ENCODE measurements at places on chromosomes 3 and 15. TPM values are rescaled to one million over a fixed set of nuclear protein-coding genes. Genes with fewer than 3 reads are reported as not detected.

DNA sequence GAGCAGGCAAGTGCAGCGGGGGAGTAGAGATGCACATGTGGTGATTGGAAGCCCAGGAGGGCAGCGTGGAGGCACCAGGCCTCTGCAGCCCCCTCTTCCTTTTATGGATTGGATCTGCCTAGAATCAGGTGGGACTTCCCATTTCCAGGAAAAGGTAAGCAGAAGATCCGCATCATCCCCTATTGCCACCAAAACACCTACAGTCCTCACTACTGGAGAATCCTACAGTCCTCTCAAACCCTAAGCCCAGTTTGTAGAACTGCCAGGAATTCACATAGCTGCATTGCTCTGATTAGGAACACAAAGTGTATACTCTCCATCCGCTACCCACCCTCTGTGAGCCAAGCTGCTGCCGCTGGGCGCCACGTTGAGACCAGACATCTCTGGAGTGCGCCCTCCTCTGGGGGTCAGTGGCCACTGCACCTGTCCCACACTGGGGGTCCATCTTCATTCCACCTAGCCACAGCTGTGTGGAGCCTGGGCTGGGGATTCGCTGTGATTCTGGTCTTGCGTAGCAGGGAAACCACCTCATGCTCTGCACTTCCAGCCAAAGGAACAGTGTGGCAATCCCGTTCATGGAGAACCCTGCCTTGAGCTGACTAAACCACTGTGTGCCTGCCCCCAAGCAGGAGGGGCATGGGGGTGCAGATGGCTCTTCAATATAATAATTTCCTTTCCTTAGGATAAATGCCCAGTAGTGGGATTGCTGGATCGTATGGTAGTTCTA lies 88.9 kb upstream of the PTX3 start:
- no peak for DNase-seq

DNA sequence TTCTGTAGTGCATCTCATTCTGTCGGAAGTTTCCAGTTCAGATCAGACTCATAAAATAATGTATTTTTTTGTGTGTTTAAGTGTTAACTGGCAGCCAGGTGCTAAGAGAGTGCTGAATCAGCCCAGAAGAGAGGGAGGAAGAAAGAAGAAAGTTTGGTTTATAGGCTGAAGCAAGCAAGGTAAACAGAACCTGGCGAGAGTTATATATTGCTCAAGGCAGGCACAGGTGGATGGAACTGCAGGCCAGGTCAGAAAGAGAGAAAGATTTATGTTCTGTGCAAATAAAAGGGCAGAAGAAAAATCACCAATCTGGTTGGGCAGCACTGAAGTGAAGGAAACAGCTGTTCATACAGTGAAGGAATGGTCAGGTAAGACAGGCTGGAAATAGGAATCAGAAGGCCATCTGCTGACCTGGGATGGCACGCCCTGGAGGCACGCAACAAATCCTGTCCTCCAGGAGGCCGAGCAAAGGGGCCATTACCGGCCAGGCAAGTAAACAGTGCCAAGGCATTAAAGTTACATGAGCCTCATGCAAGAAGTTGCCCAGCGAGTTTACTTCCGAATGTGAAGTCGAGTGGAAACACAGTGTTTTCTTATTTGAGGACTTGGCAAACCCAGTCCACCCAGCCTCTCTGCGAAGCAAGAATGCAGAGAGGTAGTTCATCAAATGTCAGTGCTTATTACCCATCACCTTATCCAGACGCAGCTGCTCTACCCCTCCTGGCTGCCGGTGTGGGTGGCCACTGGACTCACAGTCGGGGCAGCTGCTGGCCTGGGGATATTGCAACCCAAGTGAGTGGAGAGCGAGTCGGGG lies 309.8 kb downstream of the VPS13C start:
- DNase-seq: peak; percentile 19

- DNase-seq: peak; percentile 86
Measured at GRCh38 chr3:196654735-196655090, 15.2 kb downstream of the NRROS start.

DNA sequence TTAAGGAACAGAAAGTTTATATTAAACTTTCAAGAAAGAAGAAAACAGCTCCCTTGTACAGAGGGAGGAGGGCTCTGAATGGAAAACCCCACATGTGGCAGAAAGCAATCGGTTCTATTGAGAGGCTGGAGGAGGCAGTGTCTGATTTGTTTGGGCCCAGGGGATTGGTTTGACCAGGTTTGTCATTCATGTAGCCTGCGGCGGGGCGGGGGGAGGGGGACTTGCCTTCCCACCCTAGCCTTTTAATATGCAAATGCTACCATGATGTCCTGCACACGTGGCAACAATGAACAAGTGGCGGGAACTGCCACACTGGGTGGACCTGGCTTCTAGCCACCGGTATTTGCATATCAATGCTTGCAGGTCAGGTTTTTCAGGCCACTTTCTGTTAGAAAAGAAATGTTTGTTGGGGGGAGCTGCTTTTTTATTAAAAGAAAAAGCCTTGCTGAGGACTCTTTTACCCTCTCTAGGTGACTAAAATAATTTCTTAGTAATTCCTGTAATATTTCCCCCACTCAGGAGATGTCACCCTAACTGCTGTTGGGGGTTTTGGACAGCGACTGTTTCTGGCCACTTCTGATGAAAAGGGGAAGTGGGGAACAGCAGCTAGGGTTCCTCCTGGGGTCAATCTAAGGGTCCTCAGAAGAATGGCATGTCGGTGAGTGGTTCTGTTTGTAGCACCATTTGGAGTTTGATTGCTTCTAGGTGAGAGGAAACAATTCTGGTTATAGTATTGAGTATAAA lies 691.2 kb downstream of the TBL1XR1 start:
- no peak for DNase-seq

DNA sequence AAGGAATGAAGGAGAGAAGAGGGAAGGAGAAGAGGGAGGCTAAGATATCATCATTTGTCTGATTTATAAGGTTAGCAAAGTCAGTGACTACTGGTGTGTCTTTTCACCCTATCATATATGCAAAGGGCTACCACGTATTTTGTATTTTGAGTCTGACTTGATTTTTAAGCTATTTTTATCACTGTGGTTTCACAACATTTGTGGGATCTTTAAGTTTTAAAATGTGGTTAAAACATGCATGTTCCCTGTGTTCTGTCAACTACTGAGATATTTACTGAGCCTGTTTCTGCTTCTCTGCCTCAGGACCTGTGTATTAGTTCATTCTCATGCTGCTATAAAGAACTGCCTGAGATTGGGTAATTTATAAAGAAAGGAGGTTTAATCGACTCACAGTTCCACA lies 22.5 kb upstream of the SPTSSB start:
- no peak for DNase-seq

- DNase-seq: no peak
Measured at GRCh38 chr3:194386648-194387047, 12.4 kb downstream of the GP5 start.

GRCh38 chr3:46293035-46293724 lies 50.9 kb downstream of the CCR3 start:
- DNase-seq: no peak

DNA sequence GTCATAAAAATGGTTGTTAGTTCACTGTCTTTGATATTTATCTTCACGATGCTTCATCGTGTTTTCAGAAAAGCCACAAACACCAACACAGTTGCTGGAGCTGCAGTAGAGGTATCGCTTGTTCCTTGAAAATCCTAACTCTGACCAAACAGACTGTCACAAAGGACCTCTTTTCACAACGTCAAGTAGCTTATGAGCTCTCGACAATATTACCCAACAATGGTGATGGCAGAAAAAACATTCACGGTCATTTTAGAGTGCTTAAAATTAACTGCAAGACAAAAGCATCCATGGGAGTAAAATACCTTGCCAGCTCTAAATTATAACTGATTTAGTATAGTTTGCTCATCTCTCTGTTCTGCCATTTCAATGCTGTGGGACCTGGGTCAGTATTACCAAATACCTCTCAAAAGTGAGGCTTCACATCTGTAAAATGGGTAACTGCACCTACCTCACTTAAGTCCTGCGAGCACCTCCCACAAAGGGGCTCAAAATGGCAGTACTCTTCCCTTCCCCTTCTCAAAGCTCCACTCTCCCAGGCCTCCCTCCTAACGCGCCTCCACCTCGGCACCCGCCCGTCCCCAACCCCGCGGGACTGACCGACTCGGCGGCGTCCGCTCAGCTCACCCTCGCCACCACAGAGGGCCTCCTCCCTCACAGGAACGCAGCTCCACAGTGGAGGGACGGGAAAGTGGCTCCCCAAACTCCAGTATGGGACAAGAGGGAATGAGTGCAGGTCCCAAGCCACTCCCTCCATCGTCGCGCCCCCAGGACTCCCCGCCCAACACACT lies 546 bp downstream of the TRIM59 start:
- peak; percentile 49 for DNase-seq

GRCh38 chr3:71931922-71932321 lies 147.0 kb upstream of the PROK2 start:
- no peak for DNase-seq

DNA sequence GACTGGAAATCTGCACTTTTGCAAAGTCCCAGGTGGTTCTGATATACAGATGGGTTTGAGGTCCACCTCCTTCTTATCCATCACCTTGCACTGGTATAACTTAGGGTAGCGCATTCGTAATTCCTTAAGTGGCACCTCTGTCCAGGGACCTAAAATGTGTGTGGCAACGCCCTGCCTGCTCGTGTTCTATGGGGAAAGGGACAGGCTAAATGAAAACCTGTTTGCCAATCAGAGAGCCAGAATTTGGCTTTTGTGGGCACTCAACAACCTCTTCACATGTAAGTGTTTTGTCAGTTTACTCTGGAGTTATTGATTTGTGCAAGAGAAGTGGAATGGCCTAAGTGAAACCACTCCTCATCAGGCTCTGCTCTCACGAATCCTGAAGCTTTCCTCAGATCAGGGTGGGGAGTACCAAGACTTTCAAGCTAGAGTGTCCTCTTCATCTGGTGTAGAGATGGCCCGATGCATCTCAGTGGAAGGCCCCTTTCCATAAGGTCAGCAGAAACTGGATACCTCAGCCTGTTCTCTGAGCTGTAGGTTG lies 138.3 kb downstream of the ALDH1A2 start:
- DNase-seq: no peak

DNA sequence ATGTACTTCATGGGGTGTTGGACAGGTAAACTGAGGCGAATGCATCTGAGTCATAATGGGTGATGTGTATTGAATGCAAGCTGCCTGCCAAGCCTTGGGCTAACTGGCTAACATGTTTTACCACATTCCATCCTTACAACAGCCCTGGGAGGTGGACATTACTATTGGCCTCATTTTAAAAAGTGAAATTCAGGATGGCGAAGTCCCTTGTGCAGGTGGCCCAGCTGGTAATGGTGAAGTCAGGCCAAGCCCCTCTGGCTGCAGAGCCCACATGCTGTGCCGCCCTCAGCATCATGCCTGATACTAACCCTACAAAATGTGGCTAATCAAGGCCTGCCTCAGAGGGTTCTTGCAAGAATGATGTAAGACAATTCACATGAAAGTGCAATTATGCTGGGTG lies 60.0 kb upstream of the CHD2 start:
- DNase-seq: peak; percentile 55

GRCh38 chr3:110815008-110815583 lies 256.5 kb upstream of the NECTIN3 start:
- peak; percentile 90 for DNase-seq

DNA sequence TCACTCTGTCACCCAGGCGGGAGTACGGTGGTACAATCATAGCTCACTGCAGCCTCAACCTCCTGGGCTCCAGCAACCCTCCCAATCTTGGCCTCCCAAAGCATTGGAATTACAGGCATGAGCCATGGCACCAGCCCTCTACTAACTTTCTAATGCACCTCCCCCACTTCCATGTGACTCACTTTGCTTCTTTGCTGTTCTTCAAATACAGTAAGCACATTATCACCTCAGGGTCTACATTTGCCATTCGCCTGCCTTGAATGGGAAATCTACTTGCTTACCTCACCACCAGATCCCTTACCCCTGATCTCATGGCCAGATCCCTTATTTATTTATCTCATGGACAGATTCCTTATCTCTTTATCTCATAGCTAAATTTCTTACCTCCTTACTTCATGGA lies 235.3 kb downstream of the KCNMB2 start:
- no peak for DNase-seq

DNA sequence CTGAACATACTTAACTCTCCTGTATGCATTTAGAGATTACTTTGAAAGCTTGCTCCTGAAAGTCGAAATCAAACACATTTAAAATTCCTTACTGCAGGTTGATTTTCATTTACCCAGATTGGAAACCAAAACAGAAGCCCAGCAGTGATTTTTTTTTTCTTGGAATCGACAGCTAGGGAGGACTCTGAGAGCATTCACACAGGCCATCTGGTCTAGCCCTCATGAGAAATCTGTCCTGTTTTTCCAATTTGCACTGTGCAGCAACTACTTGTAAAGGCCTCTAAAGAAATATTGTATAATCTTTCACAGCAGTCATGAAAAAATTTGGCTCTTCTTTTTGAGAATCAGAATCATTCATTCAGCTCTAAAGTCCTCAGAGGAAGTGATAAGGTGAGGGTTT lies 179.2 kb downstream of the KCNAB1 start:
- no peak for DNase-seq

DNA sequence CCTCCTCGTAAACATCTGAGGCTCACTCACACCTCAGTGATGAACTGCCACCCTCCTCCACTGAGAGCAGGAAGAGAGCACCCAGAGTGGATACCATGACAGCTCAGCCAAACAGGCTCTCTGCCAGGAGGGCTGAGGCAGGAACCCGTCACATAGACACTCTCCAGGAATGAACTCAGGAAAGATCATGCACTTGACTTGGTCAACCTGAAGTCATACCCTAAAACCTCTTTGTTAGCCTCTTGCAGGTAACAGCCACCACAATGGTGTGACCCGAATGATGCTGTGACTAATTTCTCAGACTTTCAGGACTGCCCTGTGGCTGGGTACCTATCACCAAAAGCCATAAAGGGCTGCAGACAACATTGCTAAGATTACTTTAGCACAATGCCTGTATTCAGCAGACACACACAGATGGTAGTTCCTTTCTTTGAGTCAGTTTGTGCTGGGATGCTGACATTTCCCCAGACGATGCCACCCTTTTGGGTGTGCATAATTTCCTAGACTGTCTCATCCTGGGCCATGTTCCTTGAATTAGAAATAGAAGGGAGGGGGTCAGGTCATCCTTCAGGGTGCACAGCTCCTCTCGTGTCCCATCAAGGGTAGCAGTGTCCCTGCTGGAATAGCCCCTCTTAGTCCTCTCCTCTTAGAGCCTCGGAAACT lies 30.3 kb downstream of the CX3CR1 start:
- DNase-seq: no peak

DNA sequence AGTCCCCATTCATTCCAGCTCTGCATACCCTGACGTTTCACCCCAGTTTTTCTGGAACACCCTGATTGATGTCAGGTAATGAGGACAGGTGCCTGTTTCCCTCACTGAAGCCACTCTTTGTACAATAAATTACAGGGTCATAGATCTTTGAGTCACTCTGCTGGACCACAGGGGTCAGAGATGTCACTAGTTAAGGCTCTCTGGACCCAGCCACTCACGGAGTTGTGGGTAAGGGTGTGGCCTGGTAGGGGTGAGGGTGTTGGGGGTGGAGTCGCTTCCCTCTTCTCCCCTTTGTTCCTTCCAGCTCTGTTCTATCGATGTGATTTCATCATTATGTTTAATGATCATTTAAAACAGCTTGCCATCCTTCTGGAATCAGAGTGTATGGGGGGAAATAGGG lies 512 bp downstream of the IQCF5 start:
- DNase-seq: no peak

LOXL1 gene
- total RNA-seq: 70.7 TPM

CLDN18 gene
- not detected for total RNA-seq

CHDH gene
- total RNA-seq: 4.9 TPM
